ENCODE measurements at places on chromosomes 16 and 17.

GRCh38 chr17:61282377-61282776 lies 117.3 kb upstream of the TBX2 start:
- no peak for DNase-seq

DNA sequence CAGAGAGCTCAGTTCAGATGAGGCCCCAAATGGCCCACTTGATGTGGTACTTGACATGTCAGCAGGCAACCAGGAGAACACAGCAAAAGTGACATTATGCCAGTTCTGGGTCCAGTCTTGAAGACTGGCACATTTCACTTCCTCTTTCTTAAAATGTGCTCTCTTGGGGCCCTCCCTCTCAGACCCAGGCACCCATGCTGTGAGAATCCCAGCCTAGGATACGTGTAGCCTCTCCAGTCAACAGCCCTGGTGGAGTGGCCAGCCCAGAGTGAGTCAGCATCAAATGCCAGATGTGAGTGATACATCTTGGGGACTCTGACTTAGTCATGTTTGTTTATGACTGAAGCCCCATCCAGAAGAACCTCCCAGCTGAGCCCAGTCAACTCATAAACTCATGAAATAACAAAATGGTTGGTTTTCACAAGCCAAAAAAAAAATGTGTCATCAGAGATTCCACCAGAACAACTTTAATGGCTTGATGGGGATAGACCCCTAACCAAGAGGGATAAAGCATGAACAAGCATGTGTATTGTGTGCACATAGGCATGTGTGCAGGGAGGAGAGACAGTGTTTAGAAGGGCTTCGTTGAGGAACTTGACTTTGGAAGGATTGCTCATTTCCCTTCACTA lies 82.5 kb upstream of the TNRC6C start:
- DNase-seq: peak; percentile 32

DNA sequence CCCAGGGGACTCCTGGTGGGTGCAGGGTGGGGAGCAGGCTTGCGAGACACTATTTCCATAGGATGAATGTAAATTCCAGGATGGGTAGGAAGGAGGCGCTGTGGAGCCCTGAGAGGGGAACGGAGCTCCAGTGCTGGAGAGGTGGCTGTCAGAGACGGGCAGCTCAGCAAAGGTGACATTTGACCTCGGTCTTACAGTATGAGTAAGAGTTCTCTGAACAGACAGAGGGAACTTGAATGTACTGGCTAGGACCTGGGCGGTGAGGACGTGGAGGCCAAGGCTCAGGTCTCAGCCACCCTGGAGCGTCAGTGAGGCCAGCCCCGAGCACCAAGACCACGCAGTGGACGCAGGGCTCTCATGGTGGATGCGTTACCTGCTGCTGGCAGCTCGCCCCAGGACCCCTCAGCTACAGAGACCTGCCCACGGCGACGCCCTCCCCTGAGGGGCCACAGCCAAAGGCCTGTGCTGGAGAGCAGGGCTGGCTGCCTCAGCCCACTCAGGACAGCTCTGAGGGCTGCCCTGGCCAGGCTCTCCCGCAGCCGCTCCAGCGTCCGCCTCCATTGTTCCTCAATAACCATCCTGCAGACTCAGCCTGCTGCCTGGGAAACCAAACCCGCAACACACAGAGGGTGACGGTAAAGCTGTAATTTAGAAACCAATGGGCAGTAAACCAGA lies 65.9 kb upstream of the TNRC6C start:
- DNase-seq: no peak

DNA sequence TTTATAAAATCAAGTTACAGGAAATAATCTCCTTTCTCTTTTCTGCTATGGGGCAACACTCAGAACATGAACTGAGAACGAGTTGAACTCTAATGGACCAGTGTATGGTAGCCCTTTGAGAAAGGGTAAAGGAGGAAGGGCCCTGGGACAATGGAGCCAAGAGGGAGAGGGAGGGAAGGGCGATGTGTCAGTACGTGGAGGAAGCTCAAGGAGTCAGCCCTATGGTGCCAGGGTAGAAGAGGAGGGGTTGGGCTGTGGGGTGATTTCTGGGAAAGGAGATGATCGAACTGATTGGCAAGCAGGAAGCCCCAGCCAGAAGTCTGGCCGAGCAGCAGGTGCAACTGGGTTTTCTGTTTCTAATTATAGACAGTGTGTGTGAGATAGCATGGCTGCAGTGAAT lies 4.3 kb upstream of the WIPI1 start:
- DNase-seq: peak; percentile 85

DNA sequence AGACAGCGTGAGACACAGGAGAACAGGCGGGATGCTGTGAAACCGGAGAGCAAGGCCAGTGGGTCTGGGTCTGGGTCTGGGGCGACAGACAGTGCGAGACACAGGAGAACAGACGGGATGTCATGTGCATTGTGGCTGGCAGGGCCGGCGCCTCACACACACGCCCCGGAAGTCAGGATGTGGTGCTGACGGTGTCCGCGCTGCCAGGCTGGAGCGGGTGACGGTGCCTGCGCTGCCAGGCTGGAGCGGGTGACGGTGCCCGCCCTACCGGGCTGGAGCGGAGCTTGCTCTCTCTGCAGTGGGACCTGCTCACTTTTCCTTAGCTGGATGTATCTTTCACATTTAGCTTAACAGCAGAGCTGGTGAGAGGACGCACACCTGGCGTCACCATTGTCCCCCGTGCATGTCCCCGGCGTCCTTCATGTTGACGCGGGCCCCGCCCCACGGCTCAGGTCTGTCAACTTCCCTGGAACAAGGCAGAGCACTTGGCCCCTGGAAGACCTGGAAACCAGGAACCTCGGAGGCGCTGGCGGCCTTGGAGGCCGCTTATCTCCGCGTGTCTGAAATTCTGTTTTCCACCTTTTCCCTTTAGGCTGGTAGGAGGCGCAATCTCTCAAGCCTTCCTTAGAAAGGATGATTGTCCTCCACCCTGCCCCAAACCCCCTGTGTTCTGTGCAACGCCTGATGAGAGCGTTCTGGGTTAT lies 43.0 kb upstream of the ZNF750 start:
- DNase-seq: peak; percentile 84

- DNase-seq: no peak
Measured at GRCh38 chr17:78498848-78499247, 78.3 kb downstream of the DNAH17 start.

- no peak for DNase-seq
Measured at GRCh38 chr17:38685491-38685890, 10.7 kb upstream of the EPOP start.

DNA sequence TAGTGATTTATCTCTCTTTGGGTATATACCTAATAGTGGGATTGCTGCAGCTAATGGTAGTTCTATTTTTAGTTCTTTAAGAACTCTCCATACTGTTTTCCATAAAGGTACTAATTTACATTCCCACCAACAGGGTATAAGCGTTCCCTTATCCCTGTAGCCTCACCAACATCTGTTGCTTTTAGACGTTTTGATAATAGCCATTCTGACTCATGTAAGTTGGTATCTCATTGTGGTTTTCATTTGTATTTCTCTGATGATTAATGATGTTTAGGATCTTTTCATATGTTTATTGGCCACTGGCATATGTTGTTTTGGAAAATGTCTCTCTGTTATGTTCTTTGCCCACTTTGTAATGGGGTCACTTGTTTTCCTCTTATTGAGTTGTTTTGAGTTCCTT lies 88.5 kb upstream of the ZNF267 start:
- no peak for DNase-seq

DNA sequence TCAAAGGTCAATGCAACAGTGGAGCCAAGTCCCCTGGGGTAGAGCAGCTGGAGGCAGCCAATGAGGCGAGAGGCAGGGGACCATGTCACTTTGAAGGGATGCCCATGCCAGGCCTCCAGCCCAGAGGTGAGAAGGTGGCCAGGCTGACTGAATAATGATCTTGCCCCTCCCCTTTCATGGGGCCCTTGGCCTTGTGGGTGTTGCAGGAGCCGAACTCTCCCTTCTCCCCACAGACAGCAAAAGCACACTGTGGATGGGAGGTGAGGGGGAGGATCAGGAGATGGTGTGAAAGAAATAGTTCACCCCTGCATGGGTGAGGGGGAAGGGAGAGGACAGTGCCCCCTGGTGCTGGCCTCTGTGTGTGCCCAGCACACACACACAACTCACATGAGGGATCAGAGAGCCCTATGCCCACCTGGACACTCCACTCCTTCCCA lies 15.8 kb upstream of the TBX21 start:
- DNase-seq: peak; percentile 74

GRCh38 chr17:7224661-7225111 lies 4.9 kb downstream of the ACADVL start:
- DNase-seq: no peak

DNA sequence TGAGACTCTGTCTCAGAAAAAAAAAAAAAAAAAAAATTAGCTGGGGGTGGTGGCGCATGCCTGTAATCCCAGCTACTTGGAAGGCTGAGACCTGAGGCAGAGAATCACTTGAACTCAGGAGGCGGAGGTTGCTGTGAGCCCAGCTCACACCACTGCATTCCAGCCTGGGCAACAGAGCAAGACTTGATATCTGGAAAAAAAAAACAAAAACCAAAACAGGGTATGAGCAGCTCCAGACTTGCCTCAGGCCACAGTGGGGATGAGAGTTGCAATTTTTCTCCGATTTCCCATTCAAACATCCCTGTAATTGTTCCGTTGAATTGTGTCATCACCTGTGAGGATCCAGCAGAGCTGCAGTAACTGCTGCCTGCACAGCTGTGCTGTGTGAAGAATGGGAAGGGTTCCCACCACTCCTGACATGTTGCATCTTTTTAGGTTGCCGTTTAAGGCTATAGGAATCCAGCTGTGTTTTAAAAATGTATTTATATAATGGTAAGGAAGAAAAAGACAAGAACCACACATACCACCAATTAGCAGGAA lies 150.0 kb downstream of the VPS53 start:
- no peak for DNase-seq

- no peak for DNase-seq
Measured at GRCh38 chr17:48175692-48176470, 68.3 kb downstream of the SNX11 start.

DNA sequence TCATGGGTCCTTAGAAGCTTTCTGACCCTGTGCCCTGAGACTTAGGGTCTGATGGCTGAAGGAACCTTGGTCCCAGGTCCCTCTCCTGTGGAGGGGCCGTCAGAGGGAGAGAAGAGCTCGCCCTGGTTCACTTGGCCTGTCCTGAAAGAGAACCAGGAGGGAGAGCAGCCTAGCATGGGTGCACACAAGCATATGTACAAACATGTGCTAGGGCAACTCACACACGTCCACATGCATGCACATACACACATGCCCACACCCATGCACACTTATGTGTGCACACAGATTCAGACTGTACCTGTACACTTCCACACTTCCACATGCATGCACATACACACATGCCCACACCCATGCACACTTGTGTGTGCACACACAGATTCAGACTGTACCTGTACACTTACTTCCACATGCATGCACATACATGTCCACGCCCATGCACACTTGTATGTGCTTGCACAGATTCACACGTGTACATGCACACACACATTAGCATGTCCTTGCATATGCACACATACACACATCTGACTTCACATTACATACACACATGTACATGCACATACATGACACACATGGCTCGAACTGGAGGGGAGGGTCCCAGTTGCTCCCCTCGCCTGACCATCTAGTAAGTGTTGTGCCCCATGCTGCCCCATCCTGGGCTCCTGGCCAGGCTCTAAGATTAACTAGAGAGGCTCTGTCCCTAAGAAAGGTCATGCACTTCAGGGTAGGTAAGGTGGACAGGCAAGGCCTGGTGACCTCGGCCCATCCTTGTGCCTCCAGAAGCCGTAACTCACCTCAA lies 122.0 kb downstream of the METRNL start:
- no peak for DNase-seq

DNA sequence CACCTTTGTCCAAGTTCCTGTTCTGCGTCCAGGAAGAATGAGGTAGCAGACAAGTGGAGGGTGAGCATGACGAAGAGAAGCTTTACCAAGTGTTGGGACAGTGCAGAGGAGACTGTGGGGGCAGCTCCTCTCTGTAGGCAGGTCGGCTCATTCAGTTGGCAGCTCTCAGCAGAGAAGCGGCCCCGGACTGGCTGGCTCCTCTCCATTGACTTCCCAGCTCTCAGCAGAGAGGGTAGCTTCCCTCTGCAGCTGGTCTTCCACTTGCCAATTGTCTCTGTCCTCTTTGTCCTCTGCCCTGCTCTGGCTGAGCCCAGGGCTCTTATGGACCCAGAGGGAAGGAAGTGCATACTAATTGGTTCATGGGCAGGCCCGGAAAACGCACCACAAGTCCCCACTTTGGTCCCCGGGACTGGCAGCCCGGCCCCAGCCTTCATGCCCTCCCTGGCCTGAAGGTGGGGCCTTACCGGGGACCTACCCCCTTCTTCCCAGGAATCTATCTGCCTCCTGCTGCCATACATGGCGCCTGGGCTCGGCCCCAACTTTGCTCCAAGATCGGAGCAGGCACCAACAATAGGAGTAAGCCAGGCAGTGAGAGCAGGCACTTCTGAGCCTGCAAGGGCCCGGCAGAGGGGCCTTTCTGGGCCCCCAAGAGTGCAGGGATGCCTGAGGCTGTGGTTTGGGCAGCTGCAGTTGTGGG lies 10.1 kb downstream of the KCTD5 start:
- no peak for DNase-seq

DNA sequence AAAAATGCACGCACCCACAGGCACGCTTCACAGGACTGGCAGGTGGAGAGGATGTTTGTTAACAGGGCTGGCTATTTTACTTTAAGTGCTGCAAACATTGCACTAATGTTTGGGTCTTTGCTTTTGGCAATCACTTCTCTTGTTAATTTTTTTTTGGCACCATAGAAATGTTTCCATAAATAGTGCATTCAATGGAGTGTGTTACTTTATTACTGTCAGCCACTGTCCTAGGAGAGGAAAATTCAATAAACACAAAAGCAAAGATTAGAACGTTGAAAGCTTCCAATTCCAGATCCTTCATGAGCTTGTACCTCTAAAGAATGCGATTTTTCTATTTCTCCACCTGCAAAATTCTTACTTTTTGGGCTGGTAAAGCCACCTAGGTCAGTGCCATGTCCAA lies 743.5 kb downstream of the WWOX start:
- no peak for DNase-seq

DNA sequence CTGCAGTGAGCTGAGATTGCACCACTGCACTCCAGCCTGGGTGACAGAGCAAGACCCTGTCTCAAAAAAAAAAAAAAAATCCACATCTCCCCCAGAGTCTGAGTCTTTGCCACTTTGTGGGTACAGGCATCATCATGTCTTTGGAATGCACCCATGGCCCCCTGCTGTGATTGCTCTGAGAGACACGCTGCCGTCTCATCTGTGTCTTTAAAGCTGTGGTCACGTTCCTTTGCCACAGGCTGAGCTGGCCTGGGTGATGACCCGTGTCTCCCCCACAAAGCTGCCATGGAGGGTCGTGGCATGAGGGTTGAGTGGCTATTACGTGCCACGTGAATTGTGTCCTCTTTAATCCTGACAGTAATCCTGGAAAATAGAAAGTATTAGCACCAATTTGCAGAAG lies 20.2 kb downstream of the CRISPLD2 start:
- no peak for DNase-seq

- no peak for DNase-seq
Measured at GRCh38 chr16:84930298-84931106, 80.8 kb downstream of the ZDHHC7 start.

DNA sequence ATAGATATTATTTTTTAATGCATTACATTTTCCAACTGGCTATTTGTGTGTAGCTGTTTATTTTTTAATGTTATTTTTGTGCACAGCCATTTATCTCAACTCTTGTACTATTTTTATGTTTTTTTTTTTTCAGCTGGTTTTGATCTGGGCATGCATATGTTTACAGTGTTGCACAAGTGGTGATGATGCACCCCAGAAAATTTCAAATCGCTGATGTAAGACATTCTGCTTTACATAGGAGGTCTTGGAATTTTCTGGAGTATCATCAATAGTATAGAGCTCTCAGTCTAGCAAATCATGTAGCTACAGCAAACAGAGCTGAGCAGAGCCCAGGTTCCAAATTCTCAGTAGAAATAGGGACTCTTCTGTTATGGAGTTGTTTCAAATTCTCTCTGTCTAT lies 30.2 kb downstream of the CACNG5 start:
- no peak for DNase-seq

GRCh38 chr16:4938683-4939030 lies 1.7 kb upstream of the PPL start:
- DNase-seq: no peak
